ENCODE measurements at places on chromosomes 4 and X. TPM values are rescaled to one million over a fixed set of nuclear protein-coding genes. Genes with fewer than 3 reads are reported as not detected.

Gene SERTM2
- total RNA-seq: not detected

DNA sequence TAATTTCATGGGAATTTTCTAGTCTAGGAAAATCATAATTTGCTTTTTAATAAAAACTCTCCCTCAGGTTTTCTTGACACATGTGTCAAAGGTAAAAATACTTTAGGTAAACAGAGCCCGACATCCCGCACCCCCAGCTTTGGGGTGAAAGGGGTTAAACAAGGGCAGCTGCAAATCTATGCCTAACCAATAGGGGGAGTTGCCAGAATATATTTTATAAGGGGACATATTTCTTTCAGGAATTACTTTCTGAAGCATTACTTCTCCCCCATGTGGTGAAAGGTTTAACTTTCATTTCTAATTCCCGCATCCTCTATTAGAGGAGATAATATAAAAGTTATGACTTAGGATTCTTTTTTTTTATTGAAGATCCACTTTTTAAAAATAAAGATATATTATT, 53.9 kb upstream of the HEPH start:
- no peak for DNase-seq

- DNase-seq: peak; percentile 82
These were observed 9.8 kb upstream of the BCOR start for GRCh38 chrX:40107291-40108161.

GRCh38 chrX:119381349-119381944, 17.7 kb upstream of the SLC25A43 start:
- DNase-seq: no peak

DNA sequence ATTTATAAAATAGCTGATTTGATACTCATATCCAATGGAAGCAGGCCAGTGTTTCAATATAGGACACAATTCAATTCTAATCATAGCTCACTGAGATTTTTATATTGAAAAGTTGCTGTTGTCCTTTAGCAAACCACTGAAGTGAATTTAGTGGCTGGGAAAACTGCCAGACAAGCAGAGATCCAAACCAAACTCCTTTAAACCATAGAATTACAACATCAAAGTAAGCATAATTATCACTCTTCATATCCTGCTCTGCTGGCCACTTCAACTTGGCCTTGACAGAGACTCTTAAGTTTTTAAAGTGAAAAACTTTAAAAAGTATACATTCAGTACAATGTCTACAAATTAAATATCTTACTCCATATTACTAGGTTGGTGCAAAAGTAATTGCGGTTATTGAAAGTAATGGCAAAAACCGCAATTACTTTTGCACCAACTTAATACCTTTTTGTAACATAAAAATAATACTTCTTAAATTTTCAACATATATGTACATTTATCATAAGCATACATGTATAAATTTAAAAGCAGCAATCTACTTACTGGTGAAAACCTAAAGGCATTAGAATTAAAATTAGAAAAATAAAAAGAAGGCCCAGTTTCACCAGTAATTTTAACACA, 433.0 kb downstream of the PCDH10 start:
- DNase-seq: no peak

GRCh38 chr4:138053641-138054301, 188.4 kb downstream of the SLC7A11 start:
- DNase-seq: no peak

GRCh38 chr4:89492581-89493071, 185.0 kb upstream of the GPRIN3 start:
- no peak for DNase-seq

- no peak for DNase-seq
These were observed 43.7 kb downstream of the FAT4 start for GRCh38 chr4:125358453-125358852.

- no peak for DNase-seq
These were observed 7.1 kb downstream of the AWAT2 start for GRCh38 chrX:70042399-70043371.

- DNase-seq: no peak
These were observed 14.5 kb upstream of the KDM5C start for GRCh38 chrX:53239474-53239873.

DNA sequence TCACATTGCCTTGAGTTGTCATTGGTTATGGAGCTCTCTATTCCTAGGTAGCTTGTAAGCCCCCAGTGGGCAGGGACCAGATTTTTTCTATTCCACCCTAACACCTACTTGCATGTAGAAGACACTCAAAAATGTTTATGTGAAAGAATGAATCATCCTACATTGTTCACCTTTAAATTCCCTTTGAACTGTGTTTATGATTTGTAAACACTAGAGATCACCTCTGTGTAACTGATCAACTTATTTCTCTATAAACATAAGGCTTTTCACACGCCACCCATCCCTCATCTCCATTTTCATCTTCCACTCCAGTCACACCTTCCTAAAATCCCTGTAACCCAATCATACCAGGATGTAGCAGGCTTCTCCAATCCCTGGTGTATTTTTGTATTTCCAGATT, 142.6 kb upstream of the LEF1 start:
- DNase-seq: no peak

Data from pancreas (tissue), 10 donors.